ENCODE measurements at places on chromosomes 13 and 19.
A peak's percentile ranks its signal among the peaks of the same experiment; 100 is the strongest.

GRCh38 chr13:50015258-50015657 is at the start of gene KCNRG:
Gene KCNRG (plus strand): TSS chr13:50015444. CDS start chr13:50015494, 50 bp downstream.
- DNase-seq, result no peak

- DNase-seq, result no peak
Measured at GRCh38 chr19:55990831-55991230, 4.3 kb downstream of the NLRP5 start.

DNA sequence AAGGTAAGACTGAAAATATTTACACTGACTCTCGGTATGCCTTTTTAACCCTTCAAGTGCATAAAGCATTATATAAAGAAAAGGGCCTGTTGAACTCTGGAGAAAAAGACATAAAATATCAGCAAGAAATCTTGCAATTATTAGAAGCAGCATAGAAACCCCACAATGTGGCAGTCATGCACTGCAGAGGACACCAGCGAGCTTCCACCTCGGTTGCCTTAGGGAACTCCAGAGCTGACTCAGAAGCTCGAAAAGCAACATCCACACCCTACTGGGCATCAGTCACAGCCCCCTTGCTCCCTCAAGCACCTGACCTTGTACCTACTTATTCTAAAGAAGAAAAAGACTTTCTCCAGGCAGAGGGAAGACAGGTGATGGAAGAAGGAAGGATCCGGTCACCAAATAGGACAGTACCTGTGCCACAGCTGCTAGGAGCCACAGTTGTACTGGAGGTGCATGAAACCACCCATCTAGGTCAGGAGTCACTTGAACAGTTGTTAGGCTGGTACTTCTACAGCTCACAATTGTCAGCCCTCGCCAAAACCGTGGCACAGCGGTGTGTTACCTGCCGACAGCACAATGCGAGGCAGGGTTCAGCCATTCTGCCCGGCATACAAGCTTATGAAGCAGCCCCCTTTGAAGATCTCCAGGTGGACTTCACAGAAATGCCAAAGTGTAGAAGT is 2.9 kb downstream of the ZNF816 start:
- no peak for DNase-seq

DNA sequence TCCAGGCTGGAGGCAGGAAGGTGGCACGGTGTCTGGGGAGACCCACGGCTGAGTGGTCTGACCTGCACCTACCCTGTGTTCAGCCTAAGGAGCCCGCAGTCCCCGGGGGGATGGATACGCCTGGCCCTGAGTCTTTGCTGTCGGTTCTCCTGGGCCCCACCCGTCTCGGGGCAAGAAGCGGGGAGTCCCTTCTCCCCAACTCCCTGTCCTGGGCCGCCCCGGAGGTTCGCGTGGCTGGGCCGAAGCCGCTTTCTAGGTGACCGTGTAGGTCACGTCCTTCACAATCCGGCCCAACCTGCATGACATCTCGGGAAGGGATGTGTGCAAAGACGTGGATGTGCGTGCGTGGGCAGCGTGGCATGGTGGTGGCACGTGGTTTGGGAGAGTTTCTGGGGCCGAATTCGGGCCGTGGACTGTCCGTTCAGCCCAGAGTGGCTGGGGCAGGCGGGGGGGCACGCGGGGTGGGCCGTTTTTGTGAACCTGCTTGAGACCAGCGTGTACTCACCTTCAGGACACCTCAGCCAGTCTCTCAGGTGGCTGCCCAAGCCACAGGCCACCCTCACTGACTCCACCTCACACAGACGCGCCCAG is 103.3 kb downstream of the PTPRS start:
- DNase-seq, result no peak

DNA sequence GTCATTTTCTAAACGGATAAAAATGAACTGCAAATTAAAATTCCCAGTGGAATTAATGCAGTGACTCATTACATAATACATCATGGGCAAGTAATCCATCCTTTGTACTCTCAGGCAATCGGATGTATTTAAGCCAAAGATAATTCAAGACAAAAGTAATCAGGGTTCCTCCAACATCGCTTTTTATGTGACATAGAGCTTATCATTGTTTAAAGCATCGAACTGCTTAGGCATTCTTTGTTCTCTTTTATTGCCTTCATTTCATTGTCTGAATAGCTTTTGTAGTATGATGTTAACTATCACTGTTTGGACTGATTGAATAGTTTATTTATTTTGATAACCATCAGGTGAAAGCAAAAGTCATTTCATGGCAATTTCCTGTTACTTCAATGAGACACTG is 209.4 kb downstream of the ITGBL1 start:
- DNase-seq, result no peak

DNA sequence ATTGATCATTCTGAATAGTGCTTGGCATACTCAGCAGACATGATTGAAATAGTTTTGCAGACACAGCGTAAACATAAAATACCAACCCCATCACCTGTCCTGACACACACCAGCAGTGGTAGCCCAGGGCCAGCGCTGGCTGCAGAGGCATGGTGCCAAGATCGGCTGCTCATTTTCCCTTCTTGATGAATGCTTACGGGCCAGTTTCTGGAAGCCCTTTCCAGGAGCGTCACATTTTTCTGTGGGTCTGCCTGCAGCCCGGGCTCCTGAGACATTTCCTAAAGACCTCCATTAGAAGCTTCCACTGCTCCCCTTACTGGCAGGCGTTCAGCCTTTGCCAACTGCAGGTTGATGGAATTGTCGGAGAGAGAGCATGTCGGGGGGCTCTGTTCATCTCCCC is 48.6 kb downstream of the CHST8 start:
- no peak for DNase-seq

DNA sequence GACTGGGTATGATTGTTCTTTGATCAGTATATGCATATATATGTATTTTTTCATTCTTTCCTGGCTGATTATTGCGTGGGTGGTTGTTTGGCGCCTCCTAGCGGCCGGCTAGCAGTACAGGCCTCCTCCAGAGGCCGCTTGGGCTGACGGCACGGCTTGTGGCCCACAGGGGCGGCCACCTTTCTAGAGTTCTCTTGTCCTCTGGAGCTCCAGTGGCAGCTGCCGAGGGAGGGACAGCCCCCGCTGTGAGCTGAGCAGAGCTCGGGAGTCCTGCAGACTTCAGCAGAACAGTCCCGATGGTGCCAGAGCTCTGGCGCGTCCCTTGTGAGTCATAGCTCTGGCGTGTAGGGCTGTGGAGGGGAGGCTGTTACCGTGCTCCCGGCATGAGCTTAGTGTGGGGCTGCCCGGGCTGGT is 22.5 kb upstream of the ZNF429 start:
- peak; percentile 68 for DNase-seq

DNA sequence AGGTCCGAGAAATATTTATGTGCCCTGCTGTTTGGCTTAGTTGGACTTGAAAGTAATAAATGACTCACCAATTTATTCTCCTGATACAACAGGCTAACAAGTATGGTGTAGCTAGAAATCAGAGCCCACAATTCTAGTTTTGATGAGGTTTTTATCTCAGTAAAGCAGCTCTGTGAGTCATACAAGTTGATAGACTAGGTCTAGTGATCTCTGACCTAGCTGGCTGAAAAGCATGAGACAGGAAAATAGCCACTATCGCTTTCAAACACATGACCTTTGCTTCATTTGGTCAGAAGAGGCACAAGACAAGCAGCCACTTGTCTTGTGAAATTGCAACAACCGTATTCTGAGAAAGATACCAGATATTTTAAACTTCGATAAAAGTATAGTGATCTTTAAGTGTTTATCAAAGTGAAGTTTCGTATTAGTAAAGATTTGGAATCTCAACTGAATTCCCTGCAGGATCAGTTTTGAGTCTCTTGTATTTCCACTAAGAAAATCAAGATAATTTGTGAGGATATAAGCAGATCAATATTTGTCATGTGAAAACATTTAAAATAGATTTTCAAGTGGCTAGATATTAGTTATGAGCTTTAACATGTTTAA is 126.7 kb downstream of the MAB21L1 start:
- DNase-seq, result no peak

DNA sequence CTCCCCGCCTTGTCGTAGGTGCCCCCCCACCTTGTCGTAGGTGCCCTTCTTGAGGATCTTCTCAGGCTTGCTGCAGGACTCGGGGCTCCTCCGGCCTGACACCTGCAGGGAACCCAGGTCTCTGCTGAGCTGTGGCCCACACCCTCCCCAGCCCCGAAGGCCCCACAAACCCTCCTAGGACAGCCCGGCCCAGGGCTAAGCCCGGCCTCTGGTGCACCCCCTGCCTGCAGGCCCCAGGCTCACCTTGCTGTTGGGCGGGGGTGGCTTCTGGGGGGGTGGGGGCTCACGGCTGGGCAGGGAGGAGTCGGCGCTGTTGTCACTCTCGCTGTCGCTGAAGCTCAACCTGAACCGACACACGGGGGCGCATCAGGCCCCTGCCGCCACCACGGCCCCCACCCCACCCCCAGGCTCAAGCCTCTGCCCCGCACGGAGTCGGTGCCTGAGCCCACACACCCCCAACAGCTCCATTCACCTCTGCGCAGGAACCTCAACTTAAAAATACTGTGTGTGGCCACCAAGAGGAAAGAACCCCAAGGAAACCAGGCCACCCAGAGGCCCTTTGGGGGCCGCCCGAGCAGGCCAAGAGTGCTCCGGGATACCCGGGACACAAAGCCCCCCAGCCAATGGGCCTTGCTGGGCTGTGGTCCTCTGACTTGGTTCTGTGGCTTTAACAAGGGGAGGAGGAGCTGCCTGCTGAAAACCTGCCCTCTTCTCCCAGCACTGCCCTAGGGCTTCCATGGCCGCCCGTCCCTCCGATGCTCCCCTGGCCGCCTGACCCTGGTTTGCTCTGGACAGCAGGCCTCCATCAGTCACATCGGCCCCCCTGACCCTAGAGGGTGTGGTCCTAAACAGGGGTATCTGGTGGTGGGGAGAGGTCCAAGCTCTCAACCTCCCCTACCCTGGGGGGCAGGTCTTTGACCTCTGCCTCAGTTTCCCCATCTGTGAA is 65.8 kb downstream of the MLLT1 start:
- DNase-seq, result no peak

DNA sequence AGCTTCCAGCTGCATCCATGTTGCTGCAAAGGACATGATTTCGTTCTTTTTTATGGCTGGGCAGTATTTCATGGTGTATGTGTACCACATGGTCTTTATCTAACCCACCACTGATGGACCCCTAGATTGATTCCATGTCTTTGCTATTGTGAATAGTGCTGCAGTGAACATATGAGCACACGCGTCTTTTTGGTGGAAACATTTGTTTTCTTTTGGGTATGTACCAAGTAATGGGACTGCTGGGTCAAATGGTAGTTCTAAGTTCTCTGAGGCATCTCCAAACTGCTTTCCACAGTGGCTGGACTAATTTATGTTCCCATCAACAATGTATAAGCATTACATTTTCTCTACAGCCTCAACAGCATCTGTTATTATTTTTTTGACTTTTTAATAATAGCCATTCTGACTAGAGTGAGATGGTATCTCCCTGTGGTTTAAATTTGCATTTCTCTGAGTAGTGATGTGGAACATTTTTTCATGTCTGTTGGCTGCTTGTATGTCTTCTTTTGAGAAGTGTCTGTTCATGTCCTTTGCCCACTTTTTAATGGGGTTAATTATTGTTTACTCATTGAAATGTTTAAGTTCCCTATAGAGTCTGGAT is 6.8 kb upstream of the UBE2L5 start:
- DNase-seq, result no peak

GRCh38 chr19:53826876-53827275 is 2.8 kb upstream of the NLRP12 start:
- no peak for DNase-seq

DNA sequence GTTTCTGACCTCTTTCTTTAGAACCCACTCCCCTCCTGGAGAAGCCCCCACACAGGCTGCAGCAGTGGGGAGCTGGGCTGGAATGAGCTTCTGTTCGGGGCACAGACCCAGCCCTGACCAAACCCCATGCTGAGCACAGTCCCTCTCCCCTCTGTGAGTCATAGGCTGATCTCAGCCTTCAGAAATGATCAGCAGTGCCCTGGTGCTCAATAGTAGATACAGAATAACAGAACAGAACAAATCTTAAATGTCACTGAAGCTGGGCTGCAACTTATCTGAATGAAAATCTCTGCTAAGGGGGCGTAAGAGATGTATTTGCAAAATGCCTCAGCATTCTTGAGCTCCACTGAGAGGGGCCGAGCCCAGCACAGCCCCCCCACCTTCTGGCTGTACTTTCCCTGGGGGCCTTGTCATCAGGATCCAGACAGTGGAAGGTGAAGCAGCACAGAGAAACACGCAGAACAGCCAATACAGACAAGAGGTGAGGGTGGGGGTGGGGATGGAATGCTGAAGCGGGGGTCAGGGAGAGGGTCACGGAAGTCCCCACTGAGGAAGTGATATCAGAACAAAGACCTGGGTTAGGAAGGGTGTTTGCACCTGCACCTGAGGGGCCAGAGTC is 9.9 kb downstream of the ZNF665 start:
- DNase-seq, result no peak

GRCh38 chr19:42378225-42379215 is 11.6 kb downstream of the CNFN start:
- no peak for DNase-seq

DNA sequence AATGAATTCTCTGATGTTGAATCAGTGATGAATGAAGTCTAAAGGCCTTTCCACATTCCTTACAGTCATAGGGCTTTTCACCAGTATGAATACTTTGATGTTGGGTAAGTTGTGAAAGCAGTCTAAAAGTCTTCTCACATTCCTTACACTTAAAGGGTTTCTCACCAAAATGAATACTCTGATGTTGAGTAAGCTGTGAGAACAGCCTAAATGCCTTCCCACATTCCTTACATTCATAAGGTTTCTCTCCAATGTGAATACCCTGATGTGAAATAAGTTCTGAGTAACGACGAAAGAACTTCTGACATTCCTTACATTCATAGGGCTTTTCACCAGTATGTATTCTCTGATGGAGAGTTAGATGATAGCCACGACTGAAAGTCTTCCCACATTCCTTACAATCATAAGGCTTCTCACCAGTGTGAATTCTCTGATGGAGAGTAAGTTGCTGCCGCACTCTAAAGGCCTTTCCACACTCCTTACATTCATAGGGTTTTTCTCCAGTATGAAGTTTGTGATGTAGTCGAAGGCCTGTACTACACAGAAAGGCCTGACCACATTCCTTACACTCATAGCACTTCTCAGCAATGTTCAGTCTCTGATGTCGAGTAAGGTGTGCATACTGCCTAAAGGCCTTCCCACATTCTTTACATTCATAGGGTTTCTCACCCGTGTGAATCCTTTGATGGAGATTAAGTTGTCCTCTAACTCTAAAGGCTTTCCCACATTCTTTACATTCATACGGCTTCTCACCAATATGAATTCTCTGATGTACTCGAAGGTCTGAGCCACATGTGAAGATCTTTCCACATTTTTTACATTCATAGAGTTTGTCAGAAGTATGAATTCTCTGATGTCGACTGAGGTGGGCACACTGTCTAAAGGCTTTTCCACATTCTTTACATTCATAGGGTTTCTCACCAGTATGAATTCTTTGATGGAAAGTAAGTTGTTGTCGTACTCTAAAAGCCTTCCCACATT is 19.9 kb downstream of the ZFP30 start:
- no peak for DNase-seq

- peak; percentile 92 for DNase-seq
Measured at GRCh38 chr19:58059003-58059670, at the start of gene ZNF135. Gene ZNF135 (plus strand): TSS chr19:58059282. CDS start chr19:58060003, 721 bp downstream.

All from heart right ventricle (tissue), 16 donors.